ENCODE measurements at places on chromosomes 1 and 21.

DNA sequence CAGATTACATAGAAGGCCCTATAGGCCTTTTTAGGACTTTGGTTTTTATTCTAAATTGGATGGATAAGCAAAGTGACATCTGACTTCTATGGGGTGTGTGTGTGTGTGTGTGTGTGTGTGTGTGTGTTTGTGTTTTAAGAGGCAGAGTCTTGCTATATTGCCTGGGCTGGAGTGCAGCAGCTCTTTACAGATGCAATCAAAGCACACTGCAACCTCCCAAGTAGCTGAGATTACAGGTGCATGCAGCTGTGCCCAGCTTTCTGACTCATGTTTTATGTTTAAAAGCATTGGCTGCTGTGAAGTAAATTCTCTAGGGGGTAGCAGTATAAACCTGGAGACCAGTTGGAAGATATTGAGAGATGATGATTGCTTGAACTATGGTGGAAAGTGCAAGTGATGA lies 12.4 kb upstream of the EVI5 start:
- no peak for DNase-seq

DNA sequence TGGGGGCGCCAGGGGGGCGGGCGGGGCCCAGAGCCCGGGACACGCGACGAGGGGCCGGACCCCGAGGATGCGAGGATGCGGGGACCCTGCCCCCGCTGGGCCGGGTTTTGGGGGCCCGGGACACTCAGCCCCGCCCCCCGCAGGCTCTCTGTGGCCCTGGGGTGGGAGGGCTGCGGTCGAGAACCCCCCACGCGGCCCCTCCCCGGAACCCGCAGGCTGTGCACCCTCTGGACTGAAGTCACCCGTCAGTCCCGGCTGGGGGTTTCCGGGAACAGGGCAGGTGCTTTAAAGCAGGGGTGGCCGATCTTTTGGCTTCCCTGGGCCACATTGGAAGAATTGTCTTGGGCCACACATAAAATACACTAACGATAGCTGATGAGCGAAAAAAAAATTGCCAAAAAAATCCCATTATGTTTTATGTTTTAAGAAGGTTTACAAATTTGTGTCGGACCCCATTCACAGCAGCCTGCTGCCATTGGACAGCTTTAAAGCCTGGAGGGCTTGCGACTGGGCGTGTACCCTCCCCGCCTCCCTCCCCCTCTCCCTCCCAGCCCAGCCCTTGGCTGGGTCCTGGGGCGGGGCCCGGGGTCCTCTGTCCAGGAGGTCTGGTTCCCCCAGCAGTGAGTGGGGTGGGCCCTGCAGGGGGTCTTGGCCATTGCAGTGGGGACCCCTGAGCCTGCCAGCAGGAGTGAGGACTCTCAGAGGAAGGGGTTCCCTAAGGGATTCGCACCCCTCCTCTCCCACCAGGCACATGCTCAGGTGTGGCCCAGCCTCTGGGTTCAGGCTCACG lies 21.6 kb upstream of the C1orf159 start:
- no peak for DNase-seq

GRCh38 chr1:111217183-111217910 lies 10.2 kb upstream of the CHI3L2 start:
- no peak for DNase-seq

DNA sequence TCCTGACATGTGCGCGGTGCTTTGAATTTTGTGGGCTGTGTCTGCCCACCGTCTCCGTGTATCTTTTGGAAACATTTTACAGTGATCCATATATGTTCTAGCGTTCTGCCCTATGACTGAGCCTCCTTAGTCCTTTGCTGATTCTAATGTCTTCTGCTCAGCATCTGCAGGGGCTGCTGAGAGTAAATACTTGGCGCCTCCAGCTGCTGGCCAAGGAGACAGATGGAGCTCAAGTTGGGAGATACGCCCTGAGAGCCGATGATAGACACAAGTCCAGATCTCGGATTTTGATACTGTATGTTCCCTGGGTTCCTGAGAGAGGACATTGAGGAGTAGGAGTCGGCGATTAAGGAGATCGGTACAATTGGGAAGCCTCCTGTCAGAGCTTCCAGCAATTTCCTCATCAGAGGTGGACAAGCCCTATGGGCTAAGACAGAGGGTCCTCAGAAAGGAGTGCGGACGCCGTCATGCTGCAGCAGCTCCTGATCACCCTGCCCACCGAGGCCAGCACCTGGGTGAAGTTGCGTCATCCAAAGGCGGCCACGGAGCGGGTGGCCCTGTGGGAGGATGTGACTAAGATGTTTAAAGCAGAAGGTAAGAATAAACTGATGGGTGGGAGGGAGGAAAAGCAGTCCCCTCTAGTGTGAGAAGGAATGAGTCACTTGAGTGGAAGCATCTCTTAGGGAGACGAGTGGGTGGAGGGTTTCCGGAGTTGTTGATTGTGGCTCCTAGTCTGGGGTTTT lies 390 bp downstream of the ZFP69B start:
- DNase-seq, result no peak

GRCh38 chr21:14382486-14382834 lies 486 bp downstream of the HSPA13 start:
- peak; percentile 52 for DNase-seq

- peak; percentile 63 for DNase-seq
Observed at GRCh38 chr1:62906428-62906886, 122.5 kb downstream of the ATG4C start.

DNA sequence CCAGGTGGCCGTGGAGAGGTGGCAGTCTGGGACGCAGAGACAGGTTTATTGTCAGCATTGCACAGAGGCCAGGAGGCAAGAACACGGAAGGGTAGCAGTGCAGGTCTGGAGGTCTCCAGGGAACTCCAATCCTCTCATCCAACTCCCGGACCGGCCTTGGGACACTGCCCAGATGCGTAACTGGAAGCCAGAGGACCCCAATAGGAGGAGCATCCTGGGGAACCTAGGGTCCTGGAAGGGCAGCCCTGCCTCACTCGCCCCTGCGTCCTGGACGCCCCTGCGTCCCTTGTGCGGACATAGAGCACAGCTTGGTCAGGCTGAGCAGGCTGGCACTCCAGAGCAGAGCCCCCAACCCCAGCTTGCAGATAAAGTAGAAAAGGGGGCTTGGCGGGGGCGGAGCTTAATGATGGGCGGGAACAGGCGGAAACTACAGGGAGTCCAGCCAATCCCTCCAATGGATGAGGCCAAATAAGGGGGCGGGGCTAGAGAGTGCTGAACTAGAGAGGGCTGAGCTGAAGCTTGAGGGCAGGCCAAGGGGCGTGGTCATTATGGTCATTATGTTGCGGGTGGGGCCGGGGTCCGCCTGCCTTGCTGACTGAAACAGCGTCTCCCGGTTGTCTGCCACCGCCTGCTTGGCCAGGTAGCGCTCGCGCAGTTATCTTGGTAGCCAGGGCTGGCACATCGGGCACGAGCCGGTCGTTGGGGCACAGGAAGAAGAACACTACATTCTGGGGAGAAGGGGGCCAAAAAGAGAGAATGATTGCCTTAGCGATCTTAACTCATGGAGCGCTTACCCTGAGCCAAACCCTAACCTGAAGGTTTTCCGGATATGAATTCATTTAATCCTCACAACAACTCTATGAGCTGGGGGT lies 3.7 kb upstream of the ARHGEF19 start:
- no peak for DNase-seq

DNA sequence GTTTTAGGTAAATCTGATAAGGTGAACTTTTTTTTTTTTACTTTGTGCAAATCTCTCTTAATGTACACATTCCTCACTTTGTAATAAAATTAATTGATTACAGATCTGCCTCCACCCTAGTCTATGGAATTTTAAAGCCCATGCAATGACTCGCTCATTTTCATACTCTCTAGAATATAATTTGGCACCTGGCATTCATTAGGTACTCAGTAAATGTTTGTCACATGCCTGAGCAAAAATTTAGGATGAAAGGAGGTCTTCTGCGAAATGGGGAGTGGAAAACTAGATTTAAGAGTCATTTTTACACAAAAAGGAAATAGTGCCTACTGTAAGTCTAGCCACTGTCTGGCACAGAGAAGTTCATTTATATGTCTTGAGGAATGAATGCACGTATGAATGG lies 350.1 kb downstream of the DPYD start:
- no peak for DNase-seq

- DNase-seq, result no peak
Observed at GRCh38 chr1:32077451-32077850, 4.7 kb downstream of the TMEM39B start.

GRCh38 chr1:156860628-156861423 lies at the start of gene NTRK1:
NTRK1 (plus strand) TSS chr1:156860865; CDS start chr1:156860935, 70 bp downstream.
- peak; percentile 72 for DNase-seq

DNA sequence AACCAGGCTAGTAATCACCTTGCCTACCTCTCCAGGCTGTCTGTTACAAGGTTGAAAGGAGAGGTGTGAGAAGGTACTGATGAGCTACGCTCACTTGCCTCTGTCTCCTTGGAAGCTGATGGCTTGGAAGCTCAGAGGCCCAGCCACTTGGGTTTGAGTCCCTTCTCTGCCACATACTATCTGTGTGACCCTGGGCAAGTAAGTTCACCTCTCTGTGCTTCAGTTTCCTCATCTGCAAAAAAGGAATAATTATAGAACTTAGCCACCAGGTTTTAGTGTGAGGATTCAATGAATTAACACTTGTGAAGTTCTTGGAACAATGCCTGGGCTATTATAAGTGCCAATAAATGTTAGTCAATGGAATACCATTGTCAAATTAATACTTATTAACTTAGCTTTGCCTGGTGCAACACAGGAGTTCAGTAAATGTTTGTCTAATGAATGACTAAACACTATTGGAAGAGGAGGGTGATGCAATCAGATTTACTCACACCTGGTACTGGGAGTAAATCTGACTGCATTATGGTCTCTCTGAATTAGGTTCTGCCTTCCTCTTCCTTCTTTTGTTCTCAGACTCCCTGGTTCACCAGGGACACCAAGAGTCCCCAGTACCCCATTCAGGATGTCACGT lies 55.5 kb downstream of the TRABD2B start:
- DNase-seq, result no peak

DNA sequence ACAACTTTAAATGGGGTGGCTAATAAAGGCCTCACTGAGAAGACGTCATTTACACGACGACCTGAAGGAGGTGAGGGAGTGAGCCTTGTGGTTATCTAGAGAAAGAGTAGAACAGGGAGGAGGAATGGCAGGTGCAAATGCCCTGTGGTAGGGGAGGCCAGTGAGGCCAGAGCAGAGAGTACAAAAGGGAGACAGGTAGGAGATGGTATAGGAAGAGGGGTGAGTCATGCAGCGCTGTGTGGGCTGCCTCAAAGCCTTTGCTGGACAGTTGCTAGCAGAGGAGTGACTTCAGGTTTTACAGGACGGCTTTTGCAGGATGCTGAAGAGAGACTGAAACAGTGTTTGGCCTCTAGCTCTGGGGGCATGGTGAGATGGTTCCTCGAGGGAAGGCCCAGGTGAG lies 116.0 kb downstream of the IER5 start:
- no peak for DNase-seq

GRCh38 chr1:219143735-219144134 lies 29.9 kb upstream of the LYPLAL1 start:
- DNase-seq, result no peak

- peak; percentile 36 for DNase-seq
Observed at GRCh38 chr1:224922404-224923164, 6.9 kb upstream of the DNAH14 start.

- no peak for DNase-seq
Observed at GRCh38 chr1:232329103-232329813, 300.7 kb downstream of the SIPA1L2 start.

GRCh38 chr1:172238965-172239364 lies 181.5 kb upstream of the C1orf105 start:
- DNase-seq, result no peak

- peak; percentile 65 for DNase-seq
Observed at GRCh38 chr1:205481629-205482151, 22.8 kb upstream of the CDK18 start.

GRCh38 chr1:3642919-3643675 lies 6.8 kb downstream of the WRAP73 start:
- no peak for DNase-seq

DNA sequence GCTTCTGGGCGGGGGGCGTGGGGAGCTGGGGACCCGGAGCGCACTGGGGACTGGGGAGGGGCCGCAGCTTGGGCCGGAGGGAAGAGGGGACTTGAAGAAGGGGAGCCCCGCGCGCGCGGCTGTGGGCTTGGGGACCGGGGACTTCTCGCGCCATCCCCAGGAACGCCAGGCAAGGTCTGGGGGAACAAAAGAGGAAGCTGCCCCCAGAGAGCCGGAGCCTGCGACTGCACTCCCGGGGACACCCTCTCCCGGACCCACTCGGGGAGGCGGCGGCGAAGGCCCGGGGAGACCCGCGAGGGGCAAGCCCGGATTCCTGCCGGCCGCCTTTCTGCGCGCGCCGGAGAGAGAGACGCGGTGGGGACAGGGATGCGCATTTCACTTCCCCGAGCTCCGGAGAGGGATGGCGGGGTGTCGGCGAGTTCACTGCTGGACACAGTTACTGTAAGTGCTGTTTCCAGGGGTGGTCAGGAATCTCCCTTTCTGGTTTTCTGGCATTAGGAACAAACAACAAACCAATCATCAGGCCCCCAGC lies 732 bp downstream of the ABCG1 start:
- no peak for DNase-seq

- DNase-seq, result no peak
Observed at GRCh38 chr1:70961374-70961975, 86.1 kb downstream of the PTGER3 start.

DNA sequence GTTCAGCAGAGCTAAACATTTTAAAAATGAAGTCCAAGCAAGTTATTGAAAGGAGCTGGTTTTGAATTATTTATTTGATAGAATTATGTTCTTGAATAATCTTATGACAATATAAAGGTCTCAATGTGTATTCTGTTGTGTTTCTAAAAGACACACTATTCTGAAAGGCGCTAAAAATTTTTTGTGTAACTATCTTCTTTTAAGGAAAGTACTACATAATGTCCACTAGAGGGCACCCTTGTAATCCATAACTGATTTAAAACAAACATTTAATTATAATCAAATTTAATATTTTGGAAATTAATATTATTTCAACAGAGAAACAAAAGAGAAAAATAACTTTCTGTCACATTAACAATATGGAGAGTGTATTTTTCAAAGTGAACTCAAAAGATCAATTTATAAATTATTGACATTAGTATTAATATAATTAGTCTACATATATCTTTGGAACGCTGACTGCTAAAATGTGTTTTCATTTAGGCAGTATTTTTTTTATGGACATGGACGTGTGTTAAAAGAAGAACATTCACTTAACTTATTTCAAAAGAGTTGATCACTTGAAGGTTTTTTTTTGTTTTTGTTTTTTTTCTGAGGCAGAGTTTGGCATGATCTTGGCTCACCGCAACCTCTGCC lies 248.4 kb downstream of the DENND1B start:
- no peak for DNase-seq

DNA sequence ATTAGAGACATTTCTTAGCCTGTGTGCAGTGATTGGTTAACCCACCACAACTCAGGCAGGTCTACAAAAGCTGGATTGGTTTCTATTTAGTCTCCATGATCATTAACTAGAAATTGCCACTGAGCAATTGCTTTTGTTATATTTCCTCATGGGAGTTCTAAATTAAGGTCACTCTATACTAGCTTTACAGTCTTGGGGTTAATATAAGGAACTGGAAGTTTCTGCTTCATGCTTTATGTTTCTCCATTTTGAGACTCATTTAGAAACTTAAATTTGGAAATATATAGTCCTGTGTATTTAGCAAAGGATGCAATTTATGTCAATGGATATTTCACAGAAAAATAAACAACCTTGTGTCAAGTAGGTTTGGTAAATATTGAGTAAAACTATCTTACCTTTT lies 137.5 kb downstream of the HLX start:
- no peak for DNase-seq

GRCh38 chr1:19738076-19738475 lies 61.6 kb downstream of the TMCO4 start:
- no peak for DNase-seq

All from HAP-1 (cell line).